ENCODE measurements at places on chromosomes 5 and 9.
A peak's percentile ranks its signal among the peaks of the same experiment; 100 is the strongest.

DNA sequence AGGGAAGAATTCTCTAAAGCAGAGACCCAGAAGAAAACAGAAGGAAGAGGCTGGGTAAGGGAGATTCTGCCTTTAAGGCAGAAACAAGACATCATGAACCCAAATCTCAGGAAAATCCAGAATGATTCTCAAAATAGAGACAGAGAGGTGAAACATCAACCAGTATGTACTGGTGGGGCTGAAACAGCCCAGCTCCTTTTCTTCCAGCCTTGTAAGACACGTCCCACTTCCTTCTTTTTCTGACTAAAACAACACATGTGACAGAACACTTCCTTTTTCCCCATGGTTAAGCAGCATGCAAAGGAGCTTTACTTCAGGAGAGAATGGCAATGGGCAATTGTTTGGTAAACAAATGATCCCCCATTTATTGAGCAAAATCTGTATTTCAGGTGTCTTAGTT, 230.8 kb upstream of the NR4A3 start:
- DNase-seq = peak; percentile 47

- no peak for DNase-seq
Measured at GRCh38 chr5:81283976-81284375, 17.4 kb upstream of the ZCCHC9 start.

GRCh38 chr9:95493402-95493801, 23.4 kb downstream of the PTCH1 start:
- DNase-seq = no peak

- DNase-seq = no peak
Measured at GRCh38 chr5:132765311-132766019, 11.6 kb downstream of the SEPTIN8 start.

GRCh38 chr5:98774192-98775033, 950 bp downstream of the RGMB start:
- peak; percentile 32 for DNase-seq

DNA sequence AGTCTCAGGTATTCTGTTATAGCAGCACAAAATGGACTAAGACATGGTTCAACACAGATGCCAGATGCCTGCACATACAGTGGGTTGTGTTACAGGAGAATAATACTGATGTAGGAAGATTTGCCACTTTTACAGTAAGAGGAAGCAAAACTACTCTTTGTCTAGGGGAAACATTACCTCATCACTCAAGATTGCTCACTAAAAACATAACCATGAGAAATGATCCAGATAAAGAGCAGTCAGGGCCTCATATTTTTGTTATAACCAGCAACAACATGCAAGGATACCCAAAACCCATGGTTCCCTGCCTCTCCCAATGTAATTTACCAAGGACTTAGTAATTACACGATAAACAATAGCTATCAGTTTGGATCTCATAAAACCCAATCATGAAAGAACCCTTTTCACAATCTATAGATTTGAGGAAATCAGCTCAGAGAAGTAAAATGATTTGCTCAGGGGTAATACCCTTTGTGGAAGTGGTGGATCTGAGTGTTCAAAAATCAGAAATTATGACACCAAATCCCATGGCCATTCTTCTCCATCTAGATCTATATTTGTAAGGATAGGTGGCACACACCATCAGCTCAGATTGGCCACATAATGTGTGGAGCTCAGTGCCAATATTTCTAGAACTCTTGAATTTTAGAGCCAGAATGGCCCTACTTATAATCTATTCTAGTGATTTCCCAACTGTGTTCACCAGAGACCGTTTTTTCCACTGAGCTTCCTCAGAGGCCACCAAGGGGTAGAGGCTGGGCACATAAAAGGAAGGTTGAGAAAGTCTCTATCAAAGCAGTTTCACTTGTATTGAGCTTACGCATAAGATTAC, 27.8 kb downstream of the DPYSL3 start:
- peak; percentile 20 for DNase-seq

- DNase-seq = no peak
Measured at GRCh38 chr5:107372723-107373450, 297.9 kb downstream of the EFNA5 start.

DNA sequence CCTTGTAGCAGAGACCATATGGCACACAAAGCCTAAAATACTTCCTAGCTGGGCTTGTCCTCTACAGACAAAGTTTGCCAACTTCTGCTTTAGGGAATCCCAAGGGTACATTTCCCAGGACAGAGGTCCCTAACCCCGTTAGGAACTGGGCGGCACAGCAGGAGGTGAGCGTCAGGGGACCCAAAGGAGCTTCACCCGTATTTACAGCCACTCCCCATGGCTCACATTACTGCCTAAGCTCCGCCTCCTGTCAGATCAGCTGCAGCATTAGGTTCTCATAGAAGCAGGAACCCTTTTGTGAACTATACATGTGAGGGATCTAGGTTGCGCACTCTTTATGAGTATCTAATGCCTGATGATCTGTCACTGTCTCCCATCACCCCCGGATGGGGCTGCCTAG, 88.5 kb upstream of the TRPM3 start:
- no peak for DNase-seq

GRCh38 chr5:146447734-146448380, 724 bp downstream of the TCERG1 start:
- no peak for DNase-seq

GRCh38 chr5:9057406-9058000, 488.4 kb downstream of the SEMA5A start:
- DNase-seq = peak; percentile 62

DNA sequence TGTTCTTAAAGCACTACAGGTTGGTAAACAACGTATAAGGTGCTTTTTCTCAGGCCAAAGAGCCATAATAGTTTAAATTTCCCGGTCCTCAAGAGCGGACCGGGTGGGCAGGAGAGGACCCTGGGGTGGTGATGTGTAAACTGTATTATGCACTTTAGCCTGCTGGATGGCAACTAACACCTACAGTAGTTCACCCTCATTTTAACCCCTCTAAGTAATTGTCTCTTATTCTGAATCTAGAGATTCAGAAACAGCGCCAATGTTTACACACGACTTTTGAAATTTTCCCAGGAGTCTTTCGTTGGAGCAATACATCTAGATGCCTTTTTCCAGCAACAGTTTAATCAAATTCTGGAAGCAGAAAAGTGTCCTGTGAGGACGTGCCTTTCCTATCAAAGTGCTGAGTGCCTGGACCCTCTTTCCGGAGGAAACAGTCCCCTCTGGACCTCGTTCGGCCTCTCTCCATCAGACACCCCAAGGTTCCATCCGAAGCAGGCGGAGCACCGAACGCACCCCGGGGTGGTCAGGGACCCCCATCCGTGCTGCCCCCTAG, 676 bp upstream of the OCLN start:
- no peak for DNase-seq

DNA sequence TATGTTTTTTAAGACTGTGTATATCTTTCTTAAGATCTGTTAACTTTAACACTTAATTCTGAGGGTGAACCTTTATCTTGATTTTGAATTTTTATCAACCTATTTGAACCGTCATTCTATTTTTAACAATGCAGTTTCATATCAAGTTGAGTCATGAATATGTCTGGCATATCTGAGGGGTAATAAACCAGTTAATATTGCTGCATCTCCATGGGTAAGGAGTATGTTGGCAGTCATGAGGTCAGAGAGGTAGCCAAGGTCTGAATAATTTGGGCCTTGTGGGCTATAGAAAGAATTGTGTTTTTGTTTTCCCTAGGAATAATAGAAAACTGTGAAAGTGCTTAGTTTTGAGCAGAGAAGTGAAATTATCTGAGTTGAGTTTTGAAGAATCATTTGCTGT, 419.0 kb downstream of the PLK2 start:
- DNase-seq = no peak

GRCh38 chr9:112180387-112180881, 5.3 kb upstream of the SUSD1 start:
- no peak for DNase-seq

GRCh38 chr5:67896930-67897313, 318.6 kb upstream of the PIK3R1 start:
- DNase-seq = no peak

- DNase-seq = no peak
Measured at GRCh38 chr5:68778484-68778883, 315.3 kb upstream of the SLC30A5 start.

DNA sequence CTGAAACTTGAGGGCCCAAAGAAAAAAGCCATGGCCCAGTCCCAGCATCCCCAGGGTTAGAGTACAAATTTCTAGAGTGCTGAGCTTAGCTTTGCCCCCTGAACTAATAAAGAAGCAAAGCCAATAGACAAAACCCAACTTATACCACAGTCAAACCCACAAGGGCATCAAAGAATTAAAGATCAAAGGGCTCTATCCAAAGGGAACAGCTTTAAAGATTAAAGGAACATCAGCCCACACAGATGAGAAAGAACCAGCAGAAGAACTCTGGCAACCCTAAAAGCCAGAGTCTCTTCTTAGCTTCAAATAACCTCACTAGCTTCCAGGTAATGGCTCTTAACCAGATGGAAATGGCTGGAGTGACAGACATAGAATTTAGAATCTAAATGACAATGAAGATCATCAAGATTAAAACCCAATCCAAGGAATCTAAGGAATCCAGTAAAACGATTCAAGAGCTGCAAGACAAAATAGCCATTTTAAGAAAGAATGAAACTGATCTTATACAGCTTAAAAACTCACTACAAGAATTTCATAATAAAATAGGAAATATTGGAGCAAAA, 93.9 kb downstream of the YIPF5 start:
- DNase-seq = no peak

- no peak for DNase-seq
Measured at GRCh38 chr5:90873033-90873517, 314.5 kb downstream of the ADGRV1 start.

DNA sequence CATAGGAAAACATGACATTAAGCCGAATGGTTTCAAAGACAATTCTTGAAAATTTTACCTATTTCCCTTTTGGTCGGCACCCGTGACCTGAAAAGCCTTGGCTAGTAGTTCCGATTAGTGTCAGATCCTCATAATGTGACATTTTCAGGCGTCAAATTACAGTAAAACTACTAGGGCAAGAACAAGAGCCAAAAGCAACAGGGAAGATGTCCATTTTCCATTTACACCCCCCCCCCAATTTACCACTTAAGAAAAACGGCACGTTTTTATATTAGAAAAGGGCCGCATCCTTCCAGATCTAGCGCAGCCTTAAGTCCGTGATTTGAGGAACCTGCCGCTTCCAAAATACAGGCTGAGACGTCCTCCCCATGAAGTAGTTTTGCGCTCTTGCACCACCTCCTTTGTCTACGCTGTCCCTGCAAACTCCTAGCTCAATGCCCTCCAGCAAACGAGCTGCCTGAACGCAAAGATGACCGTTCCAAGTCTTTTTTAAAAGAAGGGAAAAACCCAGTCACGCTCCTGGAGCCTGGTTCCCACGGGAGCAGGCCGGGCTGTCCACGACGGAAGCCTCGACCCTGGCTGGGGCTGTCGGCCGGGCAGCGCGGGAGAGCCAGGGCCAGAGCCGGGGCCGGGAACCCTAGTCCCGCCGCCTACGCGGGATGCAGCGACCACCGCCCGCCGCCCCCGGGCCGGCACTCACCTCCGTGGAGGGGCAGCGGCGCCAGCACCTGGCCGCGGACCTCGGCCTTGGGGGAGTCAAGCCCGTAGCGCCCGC, 616 bp downstream of the RNF130 start:
- peak; percentile 70 for DNase-seq

- no peak for DNase-seq
Measured at GRCh38 chr9:20562051-20562450, 60.2 kb downstream of the MLLT3 start.

- no peak for DNase-seq
Measured at GRCh38 chr5:79181419-79182022, 54.4 kb upstream of the JMY start.

DNA sequence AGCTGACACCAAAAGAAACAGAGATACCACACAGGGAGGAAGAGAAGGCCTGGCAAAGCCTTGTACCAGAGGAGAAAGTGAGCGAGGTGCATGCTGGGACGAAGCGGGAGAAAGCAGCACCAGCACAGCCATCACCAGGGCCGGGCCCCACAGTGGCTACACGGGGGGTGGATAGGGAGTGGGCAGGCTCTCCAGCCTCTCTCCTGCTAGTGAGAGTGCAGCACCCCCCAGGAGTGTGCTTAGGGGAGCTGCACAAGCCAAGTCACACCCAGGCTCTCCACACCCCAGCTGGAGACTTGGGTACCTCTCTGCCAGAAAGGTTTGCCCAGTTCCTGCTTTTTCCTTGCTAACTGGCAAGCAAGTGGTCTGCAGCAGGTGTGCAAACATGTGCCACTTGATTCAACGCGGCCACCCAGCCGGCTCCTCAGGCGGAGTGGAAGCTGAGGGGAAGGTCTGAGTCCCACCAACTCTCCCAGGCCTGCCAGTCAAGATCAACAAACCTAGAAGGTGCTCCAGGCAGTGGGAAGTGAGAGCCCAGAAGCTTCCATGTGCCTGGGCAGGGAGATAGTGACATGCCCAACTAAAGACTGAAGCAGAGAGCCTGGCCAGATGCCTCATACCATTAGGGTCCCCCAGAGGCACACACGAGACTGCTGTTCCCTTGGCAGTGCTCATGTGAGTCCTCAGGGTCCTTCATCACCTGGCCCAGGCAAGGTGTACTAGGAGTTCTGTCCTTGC, 39.9 kb downstream of the BICD2 start:
- no peak for DNase-seq
